ENCODE measurements at places on chromosomes 5 and 9.

DNA sequence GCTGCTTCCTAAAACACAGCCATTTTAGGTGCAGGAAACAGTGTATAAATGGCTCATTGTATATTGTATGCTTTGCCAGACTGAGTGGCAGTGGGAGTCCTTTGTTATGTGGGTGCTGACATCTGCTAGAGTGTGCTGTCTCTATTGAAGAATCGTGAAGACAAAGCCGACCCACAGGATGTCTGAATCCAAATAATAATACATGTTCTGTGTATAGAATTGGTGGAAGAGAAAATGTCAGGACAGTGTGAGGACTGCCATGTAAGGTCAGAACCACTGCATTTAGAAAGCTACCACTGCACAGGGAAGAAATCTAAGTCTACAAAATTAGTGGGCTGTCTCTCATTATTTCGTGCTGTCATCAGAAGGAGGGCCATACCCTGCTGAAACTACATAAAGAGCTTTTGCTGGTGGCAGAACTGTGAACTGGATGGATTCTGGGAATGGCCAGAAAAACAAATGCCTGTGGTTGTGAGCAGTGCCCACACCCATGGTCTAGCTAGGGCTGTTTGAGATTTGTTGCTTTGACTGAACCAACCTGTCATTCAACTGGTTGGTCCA lies 2.5 kb downstream of the IL7R start:
- no peak for DNase-seq

DNA sequence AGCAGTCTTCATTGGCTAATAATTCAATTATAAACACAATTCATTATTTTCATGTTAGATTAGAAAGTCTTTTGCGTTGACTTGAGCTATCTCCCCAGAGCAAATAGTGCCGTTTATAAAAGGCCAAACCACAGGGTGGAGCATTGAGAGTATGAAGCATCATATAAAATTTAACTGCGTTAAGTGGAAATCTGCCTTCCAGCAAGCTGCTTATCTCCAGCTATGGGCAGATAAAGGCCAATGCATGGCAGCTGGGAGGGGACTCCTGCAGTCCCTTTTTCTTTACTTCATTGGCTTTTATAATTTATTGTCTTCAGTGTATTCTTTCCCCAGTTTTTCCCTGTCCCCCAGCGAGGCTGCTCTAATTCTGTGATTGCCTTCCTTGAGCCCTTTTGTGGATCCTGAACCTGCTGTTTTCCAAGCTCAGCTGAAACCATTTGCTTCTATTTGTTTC lies 113.7 kb downstream of the TMEM232 start:
- no peak for DNase-seq

DNA sequence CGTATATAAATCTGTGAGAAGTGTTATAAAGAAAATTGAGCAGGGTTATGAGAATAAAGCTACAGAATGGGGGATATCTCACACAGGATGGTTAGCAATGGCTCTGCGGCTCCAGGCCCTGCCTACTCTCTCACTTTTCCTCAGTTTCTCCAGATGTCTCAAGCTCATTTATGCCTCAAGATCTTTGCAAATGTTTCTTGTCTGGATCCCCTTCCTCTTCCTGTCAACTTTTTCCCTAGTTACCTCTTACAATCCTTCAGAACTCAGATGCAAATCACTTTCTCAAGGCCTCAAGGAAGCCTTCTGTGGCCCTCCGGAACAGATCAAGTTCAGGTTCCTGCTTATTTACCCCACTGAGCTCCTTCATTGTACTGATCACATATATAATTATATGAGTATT lies 386.4 kb downstream of the RAB3C start:
- no peak for DNase-seq

DNA sequence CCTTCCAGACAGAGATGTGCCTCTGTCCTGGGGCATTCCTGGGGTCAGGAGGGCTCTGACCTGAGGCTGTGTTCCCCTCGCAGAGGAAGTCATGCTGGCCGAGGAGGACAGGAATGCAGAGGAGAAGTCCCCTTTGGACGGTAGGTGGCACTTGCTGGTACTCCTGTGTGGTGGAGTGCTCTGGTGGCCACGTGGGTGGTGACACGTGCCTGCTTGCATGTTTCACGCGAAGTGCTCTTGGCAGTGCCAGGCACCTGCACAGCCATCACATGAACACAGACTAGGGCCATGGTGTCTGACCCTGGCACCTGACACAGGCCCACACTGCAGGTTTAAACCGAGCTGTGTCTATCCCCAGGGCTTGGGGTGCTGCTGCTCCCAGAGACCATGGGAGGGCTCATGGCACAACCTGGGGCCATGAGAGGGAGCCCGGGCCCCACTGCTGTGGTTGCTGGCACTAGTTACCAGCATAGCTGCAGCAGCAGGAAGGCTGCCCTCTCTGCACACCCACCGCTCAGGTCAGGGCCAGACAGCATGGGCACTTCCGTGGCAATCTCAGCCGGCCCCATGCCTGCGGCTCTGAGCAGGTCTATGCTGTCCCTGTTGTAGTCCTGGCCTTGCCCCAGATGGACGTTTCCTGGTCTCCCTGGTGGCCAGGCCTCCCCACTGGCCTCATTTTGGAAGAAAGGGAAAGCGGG lies 79.3 kb downstream of the CACNA1B start:
- DNase-seq: no peak

DNA sequence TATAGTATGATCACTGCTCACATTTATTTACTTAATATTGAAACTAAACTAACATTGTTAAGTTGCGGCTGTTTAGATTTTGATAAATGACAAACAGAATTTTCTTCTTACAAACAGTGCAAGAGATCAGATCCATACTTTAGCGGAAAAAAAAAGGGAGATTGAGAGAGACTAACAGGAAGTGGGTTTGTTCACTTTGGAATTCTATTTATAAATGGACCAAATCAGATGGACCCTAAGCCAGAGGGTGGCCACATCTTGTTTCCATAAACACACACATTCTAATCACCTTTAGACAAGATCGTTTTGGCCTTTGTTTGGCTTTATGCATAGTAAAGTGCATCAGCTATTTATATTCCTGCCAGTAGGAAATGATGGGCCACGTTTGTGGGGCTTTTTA lies 381.4 kb upstream of the CD180 start:
- no peak for DNase-seq

- no peak for DNase-seq
Measured at GRCh38 chr9:114228016-114228808, 72.9 kb downstream of the COL27A1 start.

GRCh38 chr9:125646217-125646616 lies 60.8 kb downstream of the MAPKAP1 start:
- no peak for DNase-seq

DNA sequence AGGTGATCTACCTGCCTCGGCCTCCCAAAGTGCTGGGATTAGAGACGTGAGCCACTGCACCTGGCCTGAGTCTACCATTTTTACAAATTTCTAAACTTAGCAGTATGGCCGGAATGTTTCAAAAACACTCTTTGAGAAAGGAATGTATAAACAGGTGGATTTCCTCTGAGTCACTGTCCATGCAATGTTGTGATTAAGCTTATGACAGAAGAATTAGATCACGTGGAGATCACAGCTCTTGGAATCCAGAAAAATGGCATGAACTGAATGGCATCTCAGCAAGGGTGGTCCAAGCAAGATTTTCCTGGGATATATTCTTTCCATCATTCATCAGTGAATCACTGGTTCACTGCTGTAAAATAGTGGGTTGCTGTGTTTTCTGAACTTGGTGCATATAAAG lies 865.0 kb downstream of the PTPRD start:
- no peak for DNase-seq

GRCh38 chr5:159400476-159400875 lies 70.2 kb upstream of the IL12B start:
- DNase-seq: no peak

DNA sequence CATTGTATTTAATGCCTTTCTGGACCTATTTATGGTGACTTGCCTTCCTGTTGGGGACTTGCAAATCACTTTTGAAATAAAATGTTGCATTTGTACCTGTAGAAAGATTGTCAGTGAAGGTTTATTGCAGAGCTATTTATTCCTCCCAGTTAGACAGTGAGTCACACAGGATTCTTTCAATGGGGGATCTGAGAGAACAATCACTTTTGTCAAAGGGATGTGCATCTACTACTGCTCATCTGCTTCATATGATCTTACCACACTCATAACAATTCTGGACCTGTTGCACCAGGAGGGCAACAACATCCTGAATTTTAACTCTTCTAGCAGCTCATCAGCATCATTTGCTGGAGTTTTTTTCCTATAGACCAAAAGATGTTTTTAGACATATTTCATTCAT lies 66.8 kb downstream of the FBXL7 start:
- no peak for DNase-seq

- no peak for DNase-seq
Measured at GRCh38 chr9:137048655-137049543, 2.9 kb upstream of the NPDC1 start.

DNA sequence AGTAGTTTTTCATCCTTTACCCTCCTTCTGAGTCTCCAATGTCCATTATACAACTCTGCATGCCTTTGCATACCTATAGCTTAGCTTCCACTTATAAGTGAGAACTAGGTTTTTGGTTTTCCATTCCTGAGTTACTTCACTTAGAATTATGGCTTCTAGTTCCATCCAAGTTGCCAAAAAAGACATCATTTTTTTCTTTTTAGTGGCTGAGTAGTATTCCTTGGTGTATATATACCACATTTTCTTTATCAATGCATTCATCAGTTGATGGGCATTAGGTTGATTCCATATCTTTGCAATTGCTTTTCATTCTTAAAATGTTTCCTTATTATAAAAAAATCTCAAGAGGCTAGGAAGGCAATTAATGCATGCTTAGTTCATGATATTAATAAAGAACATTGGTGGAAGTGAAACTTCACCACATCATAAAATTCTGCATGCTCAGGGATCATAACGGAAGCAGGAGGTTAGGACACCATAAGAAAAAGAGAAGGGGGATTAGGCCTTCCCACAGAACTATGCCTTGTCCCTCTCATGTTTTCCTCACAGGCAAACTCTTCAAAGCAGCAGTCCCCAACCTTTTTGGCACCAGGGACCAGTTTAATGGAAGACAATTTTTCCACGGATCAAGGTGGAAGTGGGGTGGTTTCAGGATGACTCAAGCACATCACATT lies 105.2 kb downstream of the FRMD3 start:
- DNase-seq: no peak

- DNase-seq: no peak
Measured at GRCh38 chr9:110545705-110546104, 33.8 kb downstream of the SVEP1 start.

DNA sequence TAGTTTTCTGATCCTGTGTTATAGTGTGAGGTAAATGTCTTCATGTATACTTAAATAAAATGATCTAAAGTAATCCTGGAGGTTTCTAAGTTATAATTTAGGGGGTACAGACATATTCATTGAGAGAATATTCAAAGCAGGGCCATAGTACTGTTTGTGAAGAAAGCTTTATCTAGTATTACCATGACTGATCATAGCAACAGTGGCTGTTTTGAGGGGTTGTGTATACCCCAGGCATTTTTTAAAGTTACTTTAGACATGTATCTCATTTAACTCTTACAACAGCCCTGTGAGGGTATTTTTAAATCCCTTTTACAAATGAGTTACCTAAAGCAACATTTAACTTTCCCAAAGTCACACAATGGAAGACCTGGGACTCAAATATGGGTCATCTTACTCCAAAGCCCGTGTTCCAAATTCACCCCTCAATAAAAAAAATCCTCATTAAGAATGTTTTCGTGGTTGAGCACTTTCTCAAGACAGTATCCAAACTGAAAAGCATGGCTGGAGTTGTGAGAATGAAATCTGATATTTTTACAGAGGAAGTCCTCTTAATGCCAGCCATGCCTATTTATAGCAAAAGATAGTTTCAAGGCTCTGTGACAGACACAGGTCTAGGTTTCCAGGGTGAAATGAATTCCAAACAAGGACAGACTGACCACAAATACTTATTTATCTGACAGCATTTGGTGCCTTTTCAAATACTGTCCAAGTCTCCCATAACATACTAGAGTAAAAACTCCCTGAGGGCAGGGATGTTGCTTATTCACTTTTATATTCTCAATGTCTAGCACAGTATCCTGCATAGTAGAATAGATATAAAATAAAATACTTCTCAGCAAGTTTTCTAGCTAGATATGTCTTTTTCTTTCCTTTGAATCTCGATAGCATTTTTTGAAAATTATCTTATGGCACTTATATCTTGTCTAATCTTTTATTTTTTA lies 10.4 kb downstream of the STOM start:
- DNase-seq: no peak

GRCh38 chr5:36691696-36692371 lies 85.4 kb downstream of the SLC1A3 start:
- no peak for DNase-seq
